ENCODE measurements at places on chromosomes 12 and 14.

GRCh38 chr12:47770086-47770726 is 2.8 kb upstream of the SLC48A1 start:
- DNase-seq = no peak

GRCh38 chr12:26334621-26335124 is 139.3 kb downstream of the SSPN start:
- DNase-seq = no peak

DNA sequence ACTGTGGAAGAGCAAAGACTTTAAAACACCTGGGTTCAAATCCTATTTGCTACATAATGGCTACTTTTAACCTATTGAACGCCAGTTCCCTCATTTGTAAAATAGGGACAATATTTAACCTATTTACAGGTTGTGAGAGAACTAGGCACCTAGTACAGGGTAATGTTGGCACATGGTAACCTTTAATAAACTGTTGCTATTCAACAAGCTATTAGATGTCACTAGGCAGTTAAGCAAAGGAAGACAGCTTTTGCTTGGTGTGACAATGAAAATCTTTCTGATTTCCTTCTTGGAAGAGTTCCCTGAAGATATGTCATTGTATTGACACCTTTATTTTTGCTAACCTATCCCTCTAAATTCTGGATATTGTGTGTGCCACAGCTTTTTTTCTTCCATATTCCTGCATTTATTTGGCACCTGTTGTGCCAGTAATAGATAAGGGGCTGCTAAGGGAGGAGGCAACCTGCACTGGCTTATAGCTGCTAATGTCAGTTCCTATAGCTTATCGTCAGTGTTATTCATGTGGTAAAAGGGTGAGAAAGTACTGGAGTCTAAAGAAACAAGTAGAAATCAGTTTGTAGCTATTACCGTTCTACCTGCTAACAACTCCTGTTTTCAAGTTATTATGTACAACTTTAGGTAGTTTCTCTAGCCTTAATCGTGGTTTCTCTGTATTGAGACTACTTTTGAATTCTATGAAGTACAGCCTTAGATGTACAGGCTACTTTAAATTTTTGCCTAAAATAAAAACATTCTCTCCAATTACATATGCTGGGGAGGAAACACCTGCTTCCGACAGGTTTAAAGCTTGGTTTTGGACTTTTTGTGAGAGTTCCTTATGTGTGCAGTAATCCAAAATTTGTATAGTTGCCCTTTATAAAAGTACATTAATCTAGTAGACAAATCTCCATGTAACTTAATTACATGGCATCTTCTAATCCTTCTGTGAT is 24.3 kb downstream of the HIF1A start:
- no peak for DNase-seq

GRCh38 chr14:77139540-77140358 is 1.8 kb downstream of the ZDHHC22 start:
- peak; percentile 29 for DNase-seq
